ENCODE measurements at places on chromosomes 1 and 21.

- DNase-seq: no peak
Measured at GRCh38 chr1:154429841-154430611, 24.9 kb downstream of the IL6R start.

DNA sequence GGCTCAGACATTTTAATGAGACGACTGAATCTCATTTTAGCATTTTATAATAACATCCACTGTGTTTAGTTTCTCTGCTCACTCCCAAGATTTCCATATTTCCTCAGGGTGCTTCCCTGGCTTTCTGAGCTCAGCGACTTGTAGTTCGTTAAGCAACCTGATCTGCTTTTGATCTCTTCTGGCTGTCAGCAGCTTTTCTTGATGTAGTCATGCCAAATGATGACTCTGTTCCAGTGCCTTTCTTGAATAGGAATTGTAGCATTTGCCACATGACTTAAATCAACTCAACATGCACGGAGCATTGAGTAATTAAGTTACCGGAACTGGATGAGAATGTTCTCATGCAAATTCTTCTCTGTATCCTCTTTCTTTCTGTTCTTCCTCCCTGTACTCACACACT, 246.1 kb downstream of the FMN2 start:
- DNase-seq: no peak

DNA sequence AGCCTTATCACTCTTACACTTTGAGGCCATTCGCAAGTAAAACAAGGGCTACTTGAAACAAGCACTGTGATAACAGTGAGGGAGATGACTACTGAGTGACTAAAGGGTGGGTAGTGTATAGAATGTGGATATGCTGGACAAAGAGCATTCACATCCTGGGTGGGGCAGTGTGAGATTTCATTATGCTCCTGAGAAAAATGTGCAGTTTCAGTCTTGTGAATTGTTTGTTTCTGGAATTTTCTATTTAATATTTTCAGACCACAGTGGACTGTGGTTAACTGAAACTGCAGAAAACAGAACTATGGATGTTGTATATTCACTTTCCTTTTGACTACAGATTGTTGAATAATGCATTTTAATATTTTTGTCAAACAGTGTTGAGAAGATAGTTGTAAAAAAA, 25.1 kb upstream of the B3GALT2 start:
- DNase-seq: no peak

DNA sequence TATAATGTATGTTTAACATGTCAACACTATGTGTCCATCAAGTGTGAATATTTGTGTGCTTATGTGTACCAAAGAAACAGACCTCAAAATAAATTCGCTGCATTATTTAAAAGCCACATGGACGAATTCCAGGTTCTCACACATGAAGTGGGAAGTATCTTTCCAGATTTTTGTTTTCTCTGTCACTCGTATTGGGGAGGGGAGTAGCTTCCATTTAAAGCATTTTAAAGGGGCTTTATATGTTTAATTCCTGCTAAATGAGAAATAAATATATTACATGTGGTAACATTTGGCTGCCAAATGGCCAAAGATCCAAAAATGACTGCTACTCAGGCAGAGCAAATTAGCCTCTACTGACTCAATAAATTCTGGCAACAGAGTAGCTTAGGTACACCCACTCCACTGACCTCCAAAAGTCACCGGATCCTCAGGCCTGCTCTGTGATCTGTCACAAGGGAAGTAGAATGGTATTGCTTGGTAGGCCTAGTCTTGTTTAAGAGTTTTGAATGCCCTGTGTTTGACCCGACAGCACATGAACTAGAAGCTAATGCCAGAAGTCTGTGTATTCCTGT, 178.1 kb downstream of the ZP4 start:
- DNase-seq: no peak

GRCh38 chr1:182087304-182087703, 25.8 kb upstream of the ZNF648 start:
- no peak for DNase-seq

DNA sequence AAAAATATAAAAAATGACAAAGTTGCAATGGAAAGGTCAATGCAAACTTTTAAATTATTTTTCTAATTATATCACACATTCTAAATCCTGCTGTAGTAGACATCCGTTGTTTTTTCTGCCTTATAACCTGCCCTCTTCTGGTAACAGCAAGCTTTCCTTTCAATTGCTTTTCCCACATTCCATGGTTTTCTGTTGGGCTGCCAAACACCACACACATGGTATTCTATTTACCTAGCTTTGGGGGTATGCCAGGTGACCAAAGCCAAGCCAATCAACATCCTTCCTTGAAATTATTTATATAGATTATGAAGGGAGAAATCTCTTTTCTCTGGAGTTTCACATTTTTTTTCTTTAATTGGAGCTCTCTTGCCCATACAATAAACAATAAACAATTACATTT, 3.4 kb upstream of the LAMC1 start:
- DNase-seq: no peak

GRCh38 chr21:26093122-26093521, 77.4 kb downstream of the APP start:
- DNase-seq: no peak

DNA sequence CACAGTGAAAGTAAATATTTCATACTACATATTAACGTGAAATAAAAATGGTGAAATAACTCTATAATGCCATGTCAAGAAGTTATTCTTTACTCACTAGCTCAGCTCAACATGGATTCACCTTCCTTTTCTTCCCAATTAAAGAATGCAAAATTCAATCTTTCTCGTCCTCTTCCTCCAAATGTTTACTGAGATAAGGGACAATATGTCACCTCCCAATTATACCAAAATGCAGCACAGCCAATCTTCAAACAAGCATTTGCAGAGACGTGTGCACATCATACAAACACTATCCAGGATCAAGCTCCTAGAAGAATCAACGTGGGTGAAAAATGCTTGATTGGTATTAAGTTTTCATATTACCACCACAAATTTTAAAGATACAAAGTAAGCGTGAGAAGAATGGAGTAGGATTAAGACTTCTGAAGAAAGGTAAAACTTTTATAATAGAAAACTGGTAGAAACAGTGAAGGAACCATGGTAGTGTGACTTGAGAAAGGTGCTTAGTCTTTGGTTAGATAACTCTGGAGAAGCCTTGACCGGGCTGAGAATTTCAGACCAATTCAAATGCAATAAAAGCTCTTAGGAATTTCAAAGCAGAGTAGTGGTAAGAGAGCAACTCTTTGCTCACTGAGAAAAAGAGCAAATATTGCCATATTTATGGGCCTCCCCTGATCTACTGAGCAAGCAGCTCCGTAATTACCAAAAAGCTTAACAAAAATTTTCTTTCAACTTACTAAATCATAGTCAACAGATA, 7.2 kb downstream of the PTP4A2 start:
- DNase-seq: no peak

GRCh38 chr1:91691525-91691924, 190.9 kb downstream of the CDC7 start:
- DNase-seq: no peak

DNA sequence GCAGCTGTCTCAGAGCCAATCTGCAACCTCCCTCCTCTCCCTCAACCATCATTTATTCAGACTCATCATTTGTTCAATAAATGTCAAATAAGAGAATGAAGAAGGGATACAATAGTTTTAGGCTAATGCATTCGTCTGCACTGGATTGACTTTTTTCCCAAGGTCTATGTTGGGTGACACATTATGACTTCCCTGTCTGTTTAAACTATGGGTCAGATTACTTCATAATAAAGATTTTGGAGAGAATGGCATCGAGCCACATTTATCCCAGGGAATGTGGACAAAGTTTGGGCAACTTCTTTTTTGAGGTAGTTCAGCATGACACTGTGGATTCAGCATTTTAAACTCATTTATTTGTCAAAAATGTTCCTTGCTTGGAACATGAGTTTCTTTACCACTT, 107.4 kb upstream of the ADGRL2 start:
- DNase-seq: no peak

DNA sequence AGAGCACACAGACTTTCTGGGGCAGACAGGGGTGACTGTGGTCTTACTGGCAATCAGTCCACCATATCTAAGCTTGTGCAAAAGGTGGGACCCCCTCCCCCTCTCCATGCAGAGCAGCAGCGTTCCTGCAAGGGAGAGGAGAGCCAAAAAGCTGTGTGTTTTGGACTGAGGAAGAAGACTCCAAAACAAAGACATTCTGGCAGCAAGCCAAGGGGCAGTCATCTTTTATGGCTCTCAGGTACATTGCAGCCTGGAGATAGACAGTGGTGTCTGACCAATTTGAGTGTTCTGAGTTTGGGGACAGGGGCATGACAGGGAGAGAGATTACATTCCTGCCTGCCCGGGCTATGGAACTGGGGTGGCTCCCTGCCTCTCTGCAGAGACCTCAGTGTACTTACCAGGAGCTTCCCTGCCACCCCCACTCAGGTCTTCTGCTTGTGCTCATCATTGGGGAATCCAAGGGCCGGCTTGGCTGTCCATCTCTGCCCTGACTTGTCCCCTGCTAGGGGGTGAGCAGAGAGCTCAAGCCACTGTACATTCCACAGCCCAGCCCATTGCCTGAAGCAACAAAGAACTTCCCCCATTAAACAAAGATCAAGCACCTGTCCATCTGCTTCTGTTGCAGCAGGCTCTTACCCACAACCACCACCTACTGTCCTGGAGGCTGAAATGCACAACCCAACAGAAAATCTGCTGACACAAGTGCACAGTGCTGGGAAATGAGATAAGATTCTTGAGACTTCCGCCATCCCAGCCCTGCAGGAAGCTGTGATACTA, 131.1 kb downstream of the EVI5 start:
- no peak for DNase-seq

DNA sequence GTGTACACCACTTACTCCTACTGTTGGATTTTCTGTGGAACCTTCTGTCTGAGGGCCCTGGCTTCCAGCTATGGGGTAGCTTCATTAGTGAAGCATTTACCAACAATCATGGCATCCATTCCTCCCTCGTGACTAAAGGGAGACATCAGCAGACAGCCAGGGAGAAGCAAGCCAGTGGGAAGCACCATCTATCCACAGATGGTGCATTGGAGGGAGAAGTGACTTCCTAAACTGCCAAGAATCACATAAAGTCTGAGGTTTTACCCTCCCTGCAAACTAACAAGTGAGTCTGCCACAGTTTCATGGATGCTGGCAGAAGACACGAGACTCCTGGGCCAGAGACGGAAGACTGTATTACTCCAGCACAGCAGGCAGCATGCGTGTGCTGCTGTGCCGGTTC, 31.4 kb downstream of the UMODL1 start:
- DNase-seq: no peak

DNA sequence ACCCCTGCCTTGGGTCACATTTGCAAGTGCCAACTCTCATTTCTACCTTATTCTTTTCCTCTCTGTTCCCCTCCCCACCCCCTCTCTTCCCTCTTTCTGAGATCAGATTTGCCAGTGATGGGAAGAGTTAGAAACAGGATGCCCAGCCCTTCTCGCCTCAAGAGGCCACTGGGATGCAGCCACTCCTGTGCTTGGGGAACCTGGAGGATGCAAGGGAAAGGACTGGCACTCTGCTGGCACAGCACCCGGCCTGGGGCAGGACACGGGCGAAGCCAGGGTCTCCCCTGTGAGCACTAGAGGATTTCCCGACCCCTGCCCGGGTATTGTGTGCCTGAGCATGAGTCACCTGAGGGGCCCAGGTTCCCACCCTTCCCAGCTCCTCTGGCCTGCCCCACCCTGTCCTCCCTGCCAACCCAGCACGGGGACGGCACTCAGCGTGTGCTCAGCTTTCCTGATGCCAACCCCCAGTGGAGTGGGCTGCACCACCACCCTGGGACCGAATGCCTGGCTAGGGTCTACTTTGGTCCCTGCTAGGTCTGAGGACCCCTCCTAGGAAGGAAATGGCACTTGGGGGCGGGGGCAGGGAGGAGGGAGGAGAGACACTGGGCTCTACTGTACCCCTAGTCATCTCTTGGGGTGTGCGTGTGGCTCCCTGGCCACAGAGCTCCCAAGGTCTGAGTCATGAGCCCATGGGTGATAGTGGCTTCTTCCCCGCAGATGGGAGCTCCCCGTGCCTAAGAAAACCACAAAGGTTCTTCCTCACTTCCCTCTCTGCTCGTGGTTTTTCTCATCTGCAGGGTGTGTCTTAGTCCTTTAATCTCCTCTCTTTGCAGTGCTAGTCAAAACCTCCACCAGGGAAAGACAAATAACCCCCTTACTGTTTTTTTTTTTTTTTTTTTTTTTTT, 12.4 kb downstream of the LMNA start:
- no peak for DNase-seq

DNA sequence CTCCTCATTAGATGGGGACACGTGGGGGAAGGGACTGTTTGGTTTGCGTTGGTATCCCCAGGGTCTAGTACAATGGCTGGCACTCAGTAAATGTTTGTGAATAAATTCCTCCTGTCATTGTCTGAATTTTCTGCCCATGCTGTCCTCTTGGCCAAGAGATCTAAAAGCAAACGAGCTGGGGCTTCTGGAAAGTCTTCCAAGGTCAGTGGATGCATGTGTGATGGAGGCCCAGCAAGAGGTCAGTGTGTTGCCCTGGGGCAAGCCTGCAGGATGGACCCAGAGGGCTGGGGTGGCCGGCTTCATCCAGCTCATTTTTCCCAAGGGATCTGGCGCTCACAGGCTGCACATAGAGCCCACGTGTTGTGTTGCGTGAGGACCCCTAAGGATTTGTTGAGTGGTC, 30.0 kb upstream of the JUN start:
- DNase-seq: no peak

- no peak for DNase-seq
Measured at GRCh38 chr1:229059671-229060539, 211.0 kb upstream of the RAB4A start.

GRCh38 chr1:41842993-41843755, 75.5 kb downstream of the HIVEP3 start:
- no peak for DNase-seq

- no peak for DNase-seq
Measured at GRCh38 chr1:171935086-171935485, 93.8 kb downstream of the DNM3 start.

- DNase-seq: no peak
Measured at GRCh38 chr1:36735436-36735835, 252.7 kb upstream of the CSF3R start.

DNA sequence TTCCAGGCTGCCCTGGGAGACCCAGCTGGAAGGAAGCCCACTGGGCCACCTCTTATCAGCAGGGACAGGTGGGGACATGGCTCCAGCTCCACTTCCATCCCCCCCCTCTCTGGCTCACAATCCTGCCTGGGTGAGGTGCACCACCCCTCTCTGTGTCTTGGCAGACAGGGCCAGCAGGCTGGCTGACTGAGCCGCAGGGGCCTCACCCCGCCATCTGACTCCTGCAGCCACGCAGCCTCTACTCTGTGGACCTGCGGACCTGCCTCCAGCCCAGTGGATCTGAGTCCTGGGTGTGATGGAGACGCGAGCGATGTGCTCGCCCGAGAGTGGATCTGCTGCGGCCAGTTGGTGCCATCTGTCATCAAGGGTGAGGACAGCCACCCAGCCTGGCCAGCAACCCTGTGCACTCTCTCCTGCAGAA, 30.1 kb downstream of the RCC2 start:
- no peak for DNase-seq

GRCh38 chr1:109657970-109658369, 2.1 kb downstream of the GSTM4 start:
- DNase-seq: no peak

- DNase-seq: no peak
Measured at GRCh38 chr1:201656311-201657032, 117.5 kb downstream of the NAV1 start.
